Gastrocnemius medialis (tissue), 4 donors: ENCODE measurements at places on chromosomes 6 and 20. TPM values are rescaled to one million over a fixed set of nuclear protein-coding genes. Genes with fewer than 3 reads are reported as not detected.

Gene ETV7
- not detected for total RNA-seq

Gene EFHC1
- 9.3 TPM for total RNA-seq

Gene SLC35D3
- total RNA-seq, result not detected

Gene GRIK2
- total RNA-seq, result 0.39 TPM

Gene HAO1
- total RNA-seq, result 0.40 TPM

Gene DEFB114
- not detected for total RNA-seq

Gene ZFP57
- total RNA-seq, result not detected

GRCh38 chr6:149218471-149218870 is 99.0 kb upstream of the TAB2 start:
- no peak overlapping the region for H3K4me3 ChIP-seq
- no peak for DNase-seq
- H3K36me3 ChIP-seq, result no peaks in the 10 kb centered on the region

DNA sequence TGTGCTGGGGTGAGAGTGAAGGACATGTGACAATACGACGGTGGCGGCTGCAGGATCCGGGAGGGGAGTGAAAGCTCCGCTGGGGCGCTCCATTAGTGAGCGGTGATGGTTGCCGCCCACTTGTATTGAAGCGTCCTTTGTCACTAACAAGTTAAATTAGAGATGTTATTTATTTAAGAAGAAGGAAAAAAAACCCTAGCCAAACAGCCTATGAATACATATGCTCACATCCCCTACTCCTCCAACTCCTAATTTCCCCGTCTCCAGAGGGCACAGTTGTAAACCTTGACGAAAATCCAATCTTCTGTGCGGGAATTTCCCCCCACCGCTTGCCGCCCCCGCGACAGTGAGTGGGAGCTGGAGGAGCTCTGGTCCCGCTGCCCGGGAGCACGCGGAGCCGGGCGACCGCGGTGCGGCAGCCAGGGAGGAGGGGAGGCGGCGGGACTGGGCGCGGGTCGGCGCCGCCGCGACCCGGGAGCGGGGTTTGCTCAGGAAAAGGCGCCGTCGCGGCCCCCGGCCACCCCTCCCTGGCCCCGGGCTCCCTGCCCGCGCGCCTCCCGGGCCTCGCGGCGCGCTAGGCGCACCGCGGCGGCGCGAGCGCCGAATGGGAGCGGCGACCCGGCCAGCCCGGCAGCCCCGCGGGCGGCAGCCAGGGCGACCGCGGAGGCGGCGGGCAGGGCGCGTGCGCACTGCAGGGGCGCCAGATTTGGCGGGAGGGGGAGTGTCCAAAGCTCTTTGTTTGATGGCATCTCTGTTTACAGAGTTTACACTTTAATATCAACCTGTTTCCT is at the start of gene MYB:
Gene MYB (plus strand): TSS at position 767 of the 791 bp plus-strand sequence. CDS start 206 bp downstream, outside the sequence.
- peaks cover 22% of the 10 kb centered on the region for H3K4me1 ChIP-seq
- no peaks in the 10 kb centered on the region for H3K36me3 ChIP-seq
- DNase-seq, result no peak
- H3K27ac ChIP-seq, result no peak within 1 kb of the TSS
- peaks cover 34% of the 10 kb centered on the region for H3K27me3 ChIP-seq
- peak within 1 kb of the TSS; percentile 65 for H3K4me3 ChIP-seq

- DNase-seq, result no peak
- no peak overlapping the region for H3K27ac ChIP-seq
- peak overlapping the region; percentile 38 for H3K4me3 ChIP-seq
- no peaks in the 10 kb centered on the region for H3K27me3 ChIP-seq
These were observed 3.5 kb downstream of the SCML4 start for GRCh38 chr6:107820338-107821261.

- H3K27me3 ChIP-seq, result no peaks in the 10 kb centered on the region
- no peaks in the 10 kb centered on the region for H3K36me3 ChIP-seq
- no peak for DNase-seq
- no peak overlapping the region for H3K4me3 ChIP-seq
- peak overlapping the region; percentile 93 for H3K27ac ChIP-seq
These were observed 155.2 kb downstream of the SCML4 start for GRCh38 chr6:107668743-107669474.

- no peaks in the 10 kb centered on the region for H3K27me3 ChIP-seq
- H3K27ac ChIP-seq, result no peak overlapping the region
- no peaks in the 10 kb centered on the region for H3K4me1 ChIP-seq
- H3K36me3 ChIP-seq, result peaks cover 77% of the 10 kb centered on the region
- no peak for DNase-seq
- H3K4me3 ChIP-seq, result no peak overlapping the region
These were observed 23.5 kb downstream of the MOCS1 start for GRCh38 chr6:39910744-39911143.

DNA sequence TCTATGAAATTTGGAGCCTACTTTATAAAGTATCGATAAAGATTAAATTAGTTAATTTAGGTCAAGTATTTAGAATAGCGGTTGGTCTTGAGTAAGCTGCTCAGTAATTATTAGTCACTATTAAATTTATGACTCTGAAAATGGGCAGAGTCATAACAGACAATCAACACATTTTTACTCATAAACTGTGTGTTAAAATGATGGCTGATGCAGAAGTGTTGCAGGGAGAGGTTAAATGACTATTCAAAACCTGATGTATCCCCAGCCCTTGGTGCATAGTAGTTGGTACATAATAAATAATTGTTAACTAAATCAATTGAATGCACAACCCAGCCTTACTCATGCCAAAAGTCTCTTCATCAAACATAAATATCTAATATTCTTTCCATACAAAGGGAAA is 30.6 kb downstream of the HIVEP2 start:
- no peaks in the 10 kb centered on the region for H3K36me3 ChIP-seq
- DNase-seq, result no peak
- no peak overlapping the region for H3K4me3 ChIP-seq
- no peak overlapping the region for H3K27ac ChIP-seq

- H3K27me3 ChIP-seq, result no peaks in the 10 kb centered on the region
- H3K4me1 ChIP-seq, result no peaks in the 10 kb centered on the region
- no peak overlapping the region for H3K27ac ChIP-seq
- no peaks in the 10 kb centered on the region for H3K36me3 ChIP-seq
- DNase-seq, result no peak
These were observed 79.4 kb downstream of the BMP6 start for GRCh38 chr6:7805078-7805849.

DNA sequence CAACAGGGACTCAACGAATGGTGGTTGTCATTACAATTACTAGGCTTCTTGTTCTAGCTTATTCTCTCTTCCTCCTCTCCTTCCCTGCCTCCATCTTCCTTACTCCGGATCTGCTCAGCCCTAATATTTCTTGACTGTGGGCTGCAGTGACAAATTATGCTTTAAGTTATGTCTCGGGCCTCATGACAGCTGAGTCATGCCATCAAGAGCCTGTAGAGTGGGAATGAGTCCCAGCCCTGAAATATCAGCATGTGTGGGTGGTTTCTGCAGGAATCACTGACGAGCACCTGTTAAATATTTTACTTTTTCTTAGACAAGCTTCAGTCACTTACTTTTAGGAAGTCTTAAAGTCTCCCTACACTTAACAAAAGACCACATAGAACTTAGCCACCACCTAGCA is 83.1 kb upstream of the CBLN4 start:
- H3K27ac ChIP-seq, result no peak overlapping the region
- no peak for DNase-seq
- H3K4me3 ChIP-seq, result no peak overlapping the region
- no peaks in the 10 kb centered on the region for H3K36me3 ChIP-seq
- no peaks in the 10 kb centered on the region for H3K4me1 ChIP-seq
- H3K27me3 ChIP-seq, result no peaks in the 10 kb centered on the region

DNA sequence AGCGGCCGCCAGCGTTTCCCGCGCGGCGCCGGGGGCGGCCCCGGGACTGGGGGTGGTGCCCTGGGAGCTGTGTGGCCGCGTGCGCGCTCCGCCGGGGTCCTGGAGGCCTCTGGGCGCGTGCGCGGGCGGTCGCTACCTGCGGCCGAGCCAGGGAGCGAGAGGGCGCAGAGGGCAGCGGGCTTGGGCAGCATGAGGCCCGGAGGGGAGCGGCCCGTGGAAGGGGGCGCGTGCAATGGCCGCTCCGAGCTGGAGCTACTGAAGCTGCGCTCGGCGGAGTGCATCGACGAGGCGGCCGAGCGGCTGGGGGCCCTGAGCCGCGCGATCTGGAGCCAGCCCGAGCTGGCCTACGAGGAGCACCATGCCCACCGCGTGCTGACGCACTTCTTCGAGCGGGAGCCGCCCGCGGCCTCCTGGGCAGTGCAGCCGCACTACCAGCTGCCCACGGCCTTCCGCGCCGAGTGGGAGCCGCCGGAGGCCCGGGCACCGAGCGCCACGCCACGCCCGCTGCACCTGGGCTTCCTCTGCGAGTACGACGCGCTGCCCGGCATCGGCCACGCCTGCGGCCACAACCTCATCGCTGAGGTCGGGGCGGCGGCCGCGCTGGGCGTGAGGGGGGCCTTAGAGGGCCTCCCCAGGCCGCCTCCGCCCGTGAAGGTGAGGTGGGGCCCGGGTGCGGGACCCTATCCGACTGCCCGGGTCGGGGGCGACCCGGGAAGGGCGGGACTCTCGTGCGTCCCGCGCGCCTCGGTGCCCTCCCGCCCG is at the start of gene PM20D2:
Gene PM20D2 (plus strand): TSS at position 100 of the 762 bp plus-strand sequence. CDS start 90 bp downstream, at position 190.
- no peaks in the 10 kb centered on the region for H3K36me3 ChIP-seq
- peaks cover 23% of the 10 kb centered on the region for H3K4me1 ChIP-seq
- peak; percentile 75 for DNase-seq
- H3K27me3 ChIP-seq, result no peaks in the 10 kb centered on the region

DNA sequence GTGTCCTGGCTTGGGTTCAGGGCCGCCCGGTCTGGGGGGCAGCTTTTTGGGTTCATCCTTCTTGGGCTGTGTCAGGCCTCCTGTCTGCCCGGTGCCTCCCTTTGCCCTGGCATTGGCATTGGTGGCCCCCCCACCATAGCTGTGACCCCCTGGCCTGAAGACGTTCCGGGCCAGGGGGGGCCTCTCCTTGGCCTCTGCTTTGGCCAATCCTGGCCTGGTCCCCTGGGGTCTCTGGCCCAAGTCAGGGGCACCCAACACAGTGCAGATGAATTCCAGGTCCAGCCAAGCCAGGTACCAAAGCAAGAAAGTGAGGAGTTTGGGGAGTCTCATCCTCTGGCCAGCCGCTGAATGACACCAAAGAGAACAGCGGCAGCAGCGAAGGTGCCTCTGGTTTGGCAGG is 429 bp downstream of the GDF5 start:
- H3K36me3 ChIP-seq, result no peaks in the 10 kb centered on the region
- no peak overlapping the region for H3K4me3 ChIP-seq
- DNase-seq, result no peak
- H3K27ac ChIP-seq, result no peak overlapping the region
- peaks cover 7% of the 10 kb centered on the region for H3K27me3 ChIP-seq

GRCh38 chr20:20473657-20474056 is 105.8 kb downstream of the INSM1 start:
- no peak for DNase-seq
- H3K36me3 ChIP-seq, result no peaks in the 10 kb centered on the region
- H3K27ac ChIP-seq, result no peak overlapping the region
- no peak overlapping the region for H3K4me3 ChIP-seq
- H3K27me3 ChIP-seq, result no peaks in the 10 kb centered on the region

GRCh38 chr6:30942338-30943060 is 1.7 kb downstream of the MUCL3 start:
- no peaks in the 10 kb centered on the region for H3K27me3 ChIP-seq
- no peak overlapping the region for H3K4me3 ChIP-seq
- H3K36me3 ChIP-seq, result no peaks in the 10 kb centered on the region
- H3K27ac ChIP-seq, result no peak overlapping the region

DNA sequence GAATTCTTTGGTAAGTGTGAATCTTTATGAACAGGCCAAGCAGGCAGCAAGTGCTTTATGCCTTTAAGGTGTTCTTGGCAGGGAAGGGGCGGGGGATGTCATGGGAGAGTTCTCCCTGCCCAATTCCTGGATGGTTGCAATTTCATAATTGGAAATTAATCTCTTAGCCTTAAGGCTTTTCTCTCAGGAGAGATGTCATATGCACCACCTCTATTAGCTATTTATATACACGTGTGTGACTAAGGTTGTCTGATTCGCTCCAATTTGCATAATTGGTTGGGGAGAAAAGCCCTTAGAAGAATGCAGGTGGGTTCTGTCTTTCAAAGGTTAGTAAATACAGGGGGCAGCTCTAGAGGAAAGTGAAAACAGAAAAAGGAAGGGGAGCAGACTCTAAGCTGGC is 5.2 kb upstream of the ENPP5 start:
- peak overlapping the region; percentile 92 for H3K27ac ChIP-seq
- no peak overlapping the region for H3K4me3 ChIP-seq
- no peak for DNase-seq
- H3K36me3 ChIP-seq, result no peaks in the 10 kb centered on the region

DNA sequence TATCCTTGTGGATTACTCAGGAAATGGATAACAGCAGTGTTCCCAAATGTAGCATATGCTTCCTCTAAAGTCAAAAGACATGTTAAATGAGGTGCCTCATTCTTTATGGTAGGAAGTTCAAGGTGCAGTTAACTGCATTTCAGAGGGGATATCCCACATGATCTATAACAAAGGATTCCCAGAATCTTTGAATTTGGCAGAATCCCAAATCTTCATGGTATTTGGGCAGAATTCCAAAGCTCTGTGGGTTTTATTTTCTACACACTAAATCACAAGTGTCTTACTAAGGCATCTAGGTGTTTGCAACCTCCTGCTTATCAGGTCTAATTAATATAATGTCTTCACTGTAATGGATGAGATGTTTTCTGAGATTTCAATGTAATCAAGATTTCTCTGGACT is 364.3 kb upstream of the MAN1A1 start:
- H3K36me3 ChIP-seq, result no peaks in the 10 kb centered on the region
- H3K4me1 ChIP-seq, result no peaks in the 10 kb centered on the region
- H3K4me3 ChIP-seq, result no peak overlapping the region
- no peak overlapping the region for H3K27ac ChIP-seq
- DNase-seq, result no peak

GRCh38 chr6:169921217-169921616 is 169.8 kb downstream of the ERMARD start:
- no peaks in the 10 kb centered on the region for H3K36me3 ChIP-seq
- DNase-seq, result no peak
- H3K27ac ChIP-seq, result no peak overlapping the region
- H3K4me3 ChIP-seq, result no peak overlapping the region

DNA sequence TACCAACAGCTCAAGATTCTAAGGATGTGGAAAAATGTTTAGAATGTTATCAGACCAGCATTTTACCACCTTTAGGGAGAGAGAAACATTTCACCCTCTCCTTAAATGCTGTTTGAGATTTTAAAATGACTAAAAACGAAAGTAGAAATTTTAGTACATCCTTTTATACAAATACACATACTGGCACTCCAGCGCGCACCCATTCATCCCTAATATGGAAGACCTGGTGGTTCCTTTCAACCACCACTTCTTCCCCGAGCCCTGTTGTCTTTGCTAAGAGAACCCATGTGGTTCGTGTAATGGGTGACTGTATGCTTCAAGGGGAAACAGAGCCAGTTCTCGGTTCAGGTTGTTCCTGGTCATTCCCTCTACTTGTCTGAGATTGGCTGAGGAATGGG is 21.3 kb downstream of the SPATA2 start:
- H3K36me3 ChIP-seq, result peaks cover 5% of the 10 kb centered on the region
- H3K27ac ChIP-seq, result no peak overlapping the region
- no peak overlapping the region for H3K4me3 ChIP-seq
- no peak for DNase-seq
- peaks cover 14% of the 10 kb centered on the region for H3K4me1 ChIP-seq
